ENCODE measurements at places on chromosomes 1 and 21. TPM values are rescaled to one million over a fixed set of nuclear protein-coding genes. Genes with fewer than 3 reads are reported as not detected.

DNA sequence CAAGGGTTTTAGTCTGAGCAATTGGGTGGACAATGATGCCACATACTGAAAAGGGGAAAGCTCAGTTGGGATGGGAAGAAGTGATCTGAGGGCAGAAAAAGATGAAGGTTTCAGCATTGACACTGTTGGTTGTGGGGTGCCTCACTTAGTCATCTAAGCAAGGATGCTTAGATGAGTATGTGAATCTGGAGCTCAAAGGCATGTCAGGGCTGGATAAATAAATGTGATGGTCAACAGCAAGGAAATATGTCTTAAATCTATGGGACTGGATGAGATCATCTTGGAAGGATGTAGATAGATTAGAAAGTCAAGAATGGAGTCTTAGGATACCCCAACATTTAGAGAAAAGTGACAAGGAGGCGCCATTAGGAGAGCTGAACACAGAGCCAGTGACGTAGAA is 114.6 kb downstream of the ZBTB18 start:
- DNase-seq, result no peak

- DNase-seq, result no peak
Observed at GRCh38 chr1:10935724-10936123, 76.7 kb upstream of the TARDBP start.

ARID1A gene
- 53.3 TPM for total RNA-seq

DNA sequence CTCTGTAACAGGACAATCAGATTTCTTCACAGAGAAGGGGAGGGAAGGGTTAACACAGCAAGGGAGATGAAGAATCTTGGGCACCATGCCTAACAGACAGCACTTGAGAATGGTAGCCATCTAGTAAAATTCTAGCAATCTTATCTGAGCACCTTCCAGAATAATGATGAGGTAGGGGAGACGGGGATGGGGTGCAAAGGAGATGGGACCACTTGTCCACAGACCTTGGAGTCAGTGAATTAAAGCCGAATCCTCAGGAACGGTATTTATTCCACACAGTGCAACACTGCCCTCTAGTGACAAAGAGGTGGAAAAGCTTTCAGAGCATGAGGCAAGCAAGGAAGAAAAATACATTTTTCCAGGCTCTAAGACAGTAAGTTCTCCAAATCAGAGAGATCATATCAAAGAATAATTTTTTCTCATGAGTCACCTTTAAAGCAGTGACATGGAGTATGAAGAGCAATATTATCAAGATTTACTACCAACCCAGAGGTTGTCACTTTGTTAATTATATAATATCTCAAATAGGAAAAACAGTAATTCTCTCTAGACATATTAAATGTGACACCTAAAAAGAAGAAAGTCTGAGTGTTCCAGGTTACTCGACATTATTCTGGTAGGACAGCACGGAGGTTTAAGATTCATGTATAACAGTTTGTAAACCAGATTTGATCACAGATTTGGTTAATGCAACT is 43.3 kb upstream of the LPAR3 start:
- no peak for DNase-seq
